ENCODE measurements at places on chromosomes 6 and 20.
A peak's percentile ranks its signal among the peaks of the same experiment; 100 is the strongest.

GRCh38 chr6:28589234-28589956 lies 63.7 kb downstream of the GPX5 start:
- no peak for DNase-seq

- DNase-seq, result no peak
These were observed 478.8 kb upstream of the HSF2 start for GRCh38 chr6:121920616-121921015.

GRCh38 chr20:2604506-2604835 lies 48.0 kb upstream of the NOP56 start:
- DNase-seq, result no peak

GRCh38 chr20:48831718-48832404 lies 4.1 kb upstream of the PREX1 start:
- DNase-seq, result peak; percentile 75

GRCh38 chr6:113169484-113169883 lies 687.7 kb upstream of the MARCKS start:
- DNase-seq, result no peak

GRCh38 chr20:46530640-46531039 lies 17.3 kb upstream of the ZNF334 start:
- no peak for DNase-seq

GRCh38 chr6:109515781-109516409 lies 32.9 kb upstream of the ZBTB24 start:
- DNase-seq, result no peak

DNA sequence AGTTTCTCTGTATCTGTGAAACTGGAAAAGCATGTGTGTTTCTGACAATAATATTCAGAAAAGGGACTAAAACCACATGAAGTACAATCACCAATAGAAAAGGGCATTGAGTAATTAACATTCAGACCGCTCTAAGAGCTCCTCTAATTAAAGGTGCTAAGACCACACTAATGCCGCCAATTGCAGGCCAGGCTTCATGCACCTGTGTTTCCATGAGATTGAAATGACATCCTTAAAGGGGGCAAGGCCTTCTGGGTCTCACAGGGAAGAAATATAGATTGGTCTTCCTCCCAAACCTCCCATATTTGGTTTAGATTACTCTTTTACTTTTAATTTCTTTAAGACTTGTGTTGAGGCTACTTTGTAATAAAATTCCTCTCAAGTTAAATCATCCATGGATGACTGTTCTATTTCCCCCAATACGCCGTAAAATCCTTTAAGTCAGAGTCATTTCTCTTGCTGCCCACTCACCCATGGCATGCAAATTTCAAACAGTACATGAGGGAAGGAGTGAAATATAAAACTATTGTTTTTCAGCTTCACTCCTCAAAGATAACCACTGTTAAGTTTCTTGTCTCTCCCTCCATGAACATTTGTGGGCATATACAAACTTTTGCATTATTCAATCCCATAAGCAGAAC lies 110.6 kb downstream of the UBE3D start:
- no peak for DNase-seq

DNA sequence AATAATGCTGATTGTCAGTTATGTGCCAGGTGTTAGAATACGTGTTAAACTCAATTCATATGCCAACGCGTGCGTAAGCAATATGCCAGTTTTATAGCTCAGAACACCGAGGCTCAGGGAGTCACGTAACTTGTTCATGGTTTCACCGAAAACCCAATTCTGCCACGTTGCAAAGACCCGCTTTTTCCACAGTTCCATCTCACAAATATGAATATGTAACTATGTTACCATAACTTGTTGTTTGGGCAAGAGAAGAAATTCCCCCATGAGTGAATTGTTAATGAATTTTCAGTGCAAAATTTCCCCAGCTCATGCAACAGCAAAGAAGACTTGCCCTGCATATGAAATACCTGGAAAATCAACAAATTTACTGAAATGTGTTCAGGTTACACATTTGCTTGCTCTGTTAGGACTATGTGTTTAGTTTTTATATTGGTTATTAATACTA lies 30.1 kb downstream of the SF3B5 start:
- no peak for DNase-seq

- no peak for DNase-seq
These were observed 13.3 kb downstream of the ELOVL5 start for GRCh38 chr6:53335224-53335994.

GRCh38 chr20:3235666-3236324 lies 3.2 kb downstream of the SLC4A11 start:
- no peak for DNase-seq

DNA sequence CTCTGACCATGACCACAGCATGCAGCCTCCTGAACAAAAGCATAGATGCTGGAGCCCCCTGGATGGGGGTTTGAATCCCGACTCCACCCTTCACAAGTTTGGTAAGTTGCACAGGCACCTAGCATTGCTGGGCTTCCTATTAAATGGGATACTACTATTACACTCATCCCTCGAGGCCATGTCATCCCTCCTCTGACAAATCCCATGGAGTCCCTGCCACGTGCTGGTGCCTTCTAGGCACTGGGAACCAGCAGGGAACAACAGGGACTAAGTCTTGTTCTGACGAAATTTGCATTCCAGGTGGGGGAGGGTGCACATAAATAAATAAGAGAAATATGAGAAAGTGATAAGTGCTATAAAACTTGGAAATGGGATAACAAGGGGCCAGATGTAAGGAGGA lies 15.3 kb upstream of the SIRPA start:
- no peak for DNase-seq

DNA sequence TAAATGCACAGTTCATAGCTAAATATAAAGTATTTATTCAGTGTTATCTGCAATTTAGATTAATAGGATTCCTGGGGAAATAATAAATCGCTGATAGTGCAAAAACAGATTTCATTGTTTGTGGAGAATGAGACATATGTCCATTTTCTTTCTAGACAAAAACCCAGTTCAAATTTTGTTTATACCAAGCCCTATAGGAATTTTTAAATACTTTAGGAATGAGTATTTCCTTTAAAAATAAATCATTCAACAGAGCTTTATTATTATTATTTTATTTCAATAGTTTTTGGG lies 86.5 kb downstream of the METTL24 start:
- DNase-seq, result no peak

- DNase-seq, result no peak
These were observed 234.8 kb upstream of the TENT5A start for GRCh38 chr6:81987293-81987692.

DNA sequence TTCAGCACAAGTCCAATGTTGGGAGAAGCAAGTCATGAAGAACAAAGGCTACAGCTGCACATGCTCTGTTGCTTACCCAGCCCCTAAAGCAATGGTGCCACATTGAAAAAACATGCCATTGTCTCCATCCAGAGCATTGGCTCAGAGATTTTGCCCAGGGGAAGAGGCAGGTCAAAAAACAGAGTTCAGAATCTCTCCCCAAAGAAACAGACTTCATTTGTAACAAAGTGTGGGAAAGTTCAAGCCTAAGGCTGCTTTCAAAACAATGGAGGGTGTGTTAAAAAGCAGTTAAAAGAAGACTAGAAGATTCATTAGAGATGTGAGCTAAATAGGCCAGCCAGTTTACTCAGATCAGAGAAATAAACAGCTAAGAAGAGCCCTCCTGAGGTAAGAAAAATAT lies 63.6 kb downstream of the DZANK1 start:
- DNase-seq, result no peak

GRCh38 chr6:148288541-148288940 lies 54.1 kb upstream of the SASH1 start:
- no peak for DNase-seq

GRCh38 chr6:26123947-26124780 lies 36.9 kb downstream of the HFE start:
- DNase-seq, result peak; percentile 94

- no peak for DNase-seq
These were observed 28.4 kb upstream of the SLC35A1 start for GRCh38 chr6:87444362-87444761.

DNA sequence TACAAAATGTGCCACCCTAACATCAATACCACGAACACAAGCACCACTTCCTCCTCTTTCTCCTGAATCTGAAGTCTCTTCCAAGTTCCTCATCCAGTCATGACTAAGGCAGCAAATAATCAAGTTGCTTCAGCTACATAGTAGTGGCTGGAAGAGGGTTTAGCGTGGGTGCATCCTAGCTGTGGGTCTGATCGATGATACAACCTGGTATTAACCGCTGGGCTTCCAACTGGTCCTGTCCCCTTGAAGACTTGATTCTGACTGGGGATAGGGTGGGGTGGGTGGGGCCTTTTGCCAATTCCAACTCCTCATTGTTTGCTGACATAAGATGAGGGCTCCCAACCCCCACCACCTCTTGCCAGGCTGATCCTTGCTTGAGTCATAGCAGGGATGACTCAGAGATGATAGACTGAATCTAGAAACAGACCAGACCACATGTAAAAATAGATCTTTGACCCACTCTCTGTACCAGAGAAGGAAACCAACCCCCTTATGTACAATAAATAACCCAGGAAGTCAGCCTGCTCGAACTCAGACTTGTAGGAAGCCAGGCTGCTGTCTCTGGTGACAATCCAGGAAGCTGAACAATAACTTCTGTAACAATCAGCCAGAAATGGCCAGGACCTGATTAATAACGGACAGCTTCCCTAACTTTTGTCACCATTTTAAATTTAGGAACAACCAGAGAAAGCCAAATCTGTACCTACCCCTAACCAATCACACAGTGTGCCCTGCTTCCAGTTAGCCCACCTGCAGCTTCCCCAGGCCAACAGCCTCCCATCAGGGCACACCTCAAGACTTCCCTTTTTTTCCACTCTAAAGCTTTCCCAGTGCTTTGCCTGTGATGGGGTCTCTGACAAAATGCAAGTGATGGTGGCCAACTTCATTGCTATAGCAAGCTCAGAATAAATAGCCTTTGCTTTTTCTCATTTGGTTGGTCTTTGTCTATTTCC lies 68.9 kb upstream of the FAM184A start:
- DNase-seq, result peak; percentile 74

GRCh38 chr6:8268156-8268555 lies 165.8 kb upstream of the EEF1E1 start:
- DNase-seq, result no peak

- DNase-seq, result no peak
These were observed 65.3 kb upstream of the RNF146 start for GRCh38 chr6:127201321-127201720.

DNA sequence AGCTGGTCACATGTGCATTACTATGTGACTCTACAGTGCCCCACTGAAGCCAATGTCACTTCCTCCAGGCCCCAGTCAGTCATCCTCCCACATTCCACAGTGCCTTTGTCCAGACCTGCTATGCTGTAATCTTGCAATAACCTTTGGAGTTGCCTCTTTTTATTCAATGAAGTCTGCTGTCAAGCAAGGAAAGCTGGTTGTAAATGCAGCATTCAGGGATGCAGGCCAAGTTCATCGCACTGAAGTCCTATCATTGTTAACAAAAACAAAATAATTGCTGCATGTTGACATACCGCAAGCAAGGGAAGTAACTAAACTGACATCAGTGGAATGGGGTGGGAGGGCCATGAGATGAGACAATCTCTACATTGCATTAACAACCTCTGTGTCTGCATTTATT lies 131.2 kb upstream of the CDYL start:
- DNase-seq, result no peak

GRCh38 chr6:13586603-13587542 lies 12.5 kb downstream of the SIRT5 start:
- no peak for DNase-seq

DNA sequence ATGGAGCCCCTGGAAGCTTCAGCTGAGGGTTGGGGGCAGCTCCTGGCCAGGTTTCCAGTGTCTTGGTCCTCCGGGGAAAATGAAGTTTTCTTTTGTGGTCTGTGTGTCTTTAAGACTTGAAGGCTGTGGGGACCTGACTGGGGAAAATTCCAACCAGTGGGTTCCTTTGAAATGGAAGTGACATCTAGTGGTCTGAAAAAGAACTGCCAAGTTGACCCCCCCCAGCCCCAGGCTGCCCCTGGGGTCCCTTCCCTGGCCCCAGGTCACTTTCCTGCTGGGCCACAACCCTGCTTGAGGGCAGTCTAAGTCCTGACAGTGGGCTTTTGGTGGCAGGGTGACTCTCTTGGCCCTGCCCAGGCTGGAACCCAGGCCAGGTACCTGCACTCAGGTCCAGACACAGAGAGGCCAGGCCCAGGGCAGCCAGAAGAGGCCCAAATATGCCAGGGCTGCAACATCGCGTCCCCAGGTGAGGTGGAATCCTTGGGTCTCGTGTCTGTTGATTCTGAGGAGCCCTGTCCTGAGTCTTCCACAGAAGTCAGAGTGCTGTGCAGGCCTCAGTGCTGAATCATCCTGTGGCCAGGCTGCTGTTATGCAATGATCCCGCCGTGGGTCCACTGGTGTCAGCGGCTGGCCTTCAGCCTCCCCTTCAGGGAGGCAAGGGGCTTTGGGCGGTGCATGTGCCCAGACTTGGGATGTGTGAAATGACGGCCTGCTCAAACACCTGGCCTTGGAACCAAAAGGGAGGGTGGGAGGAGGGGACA lies 68.4 kb downstream of the VEGFA start:
- peak; percentile 70 for DNase-seq

DNA sequence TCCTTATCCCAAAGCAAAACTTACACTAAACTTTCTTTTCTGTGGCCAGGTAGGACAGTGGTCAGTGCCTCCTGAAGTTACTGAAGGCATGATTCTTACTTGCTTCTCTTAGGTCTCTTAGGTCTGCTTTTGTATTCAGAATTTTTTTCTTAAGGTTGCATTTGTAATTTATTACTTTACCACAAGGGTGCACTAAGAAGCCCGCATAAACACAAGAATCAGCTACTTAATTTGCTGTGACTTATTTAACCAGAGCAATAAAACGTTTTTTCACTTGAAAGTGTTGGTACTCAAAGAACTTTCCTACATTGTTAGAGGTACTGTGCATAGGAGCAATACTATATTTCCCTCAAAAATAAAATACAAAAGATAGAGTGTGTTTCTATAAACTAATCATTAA lies 75.4 kb upstream of the LAMA2 start:
- no peak for DNase-seq

GRCh38 chr20:745683-746301 lies 22.5 kb downstream of the SLC52A3 start:
- DNase-seq, result no peak

DNA sequence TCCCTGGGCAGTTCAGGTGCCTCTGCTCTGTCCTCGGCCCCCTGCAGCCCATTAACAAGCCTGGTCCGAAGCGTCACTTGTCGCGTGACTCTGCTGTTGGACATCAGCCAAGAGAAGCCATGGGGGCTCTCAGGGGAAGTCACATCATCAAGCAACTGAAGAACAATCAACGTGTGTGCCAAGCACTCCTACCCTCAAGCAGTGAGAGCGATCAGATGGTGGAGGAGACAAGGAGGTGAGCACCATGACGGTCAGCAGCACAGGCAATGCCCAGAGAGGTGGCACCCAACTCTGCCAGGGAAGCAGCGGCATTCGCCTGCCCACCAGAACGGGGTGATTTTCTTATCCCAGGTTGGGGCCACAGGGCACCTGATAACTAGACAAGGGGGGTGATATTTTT lies 132.7 kb downstream of the AGPAT4 start:
- no peak for DNase-seq

DNA sequence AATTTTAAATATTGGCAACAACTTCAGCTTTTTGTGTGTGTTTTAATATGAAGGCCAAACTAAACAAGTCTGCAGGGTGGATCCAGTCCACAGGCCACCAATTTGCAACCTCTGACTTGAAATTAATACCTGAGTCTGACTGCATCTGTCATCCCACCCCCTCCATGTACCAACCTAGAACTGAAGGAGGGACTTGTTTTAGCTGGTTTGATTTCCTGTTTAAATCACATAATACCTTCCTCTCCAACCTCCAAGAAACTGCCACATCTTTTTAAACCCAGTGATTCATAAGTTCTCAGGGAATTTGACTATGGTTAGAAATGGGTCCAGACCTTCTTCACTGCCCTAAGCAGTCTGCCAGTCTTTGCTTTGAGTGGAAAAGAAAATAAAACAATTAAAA lies 21.6 kb downstream of the RNF8 start:
- DNase-seq, result no peak

GRCh38 chr20:46559001-46559400 lies 8.5 kb upstream of the OCSTAMP start:
- no peak for DNase-seq

Measured in sigmoid colon (tissue), 7 donors.